ENCODE measurements at places on chromosomes 2 and 18. TPM values are rescaled to one million over a fixed set of nuclear protein-coding genes. Genes with fewer than 3 reads are reported as not detected.

DNA sequence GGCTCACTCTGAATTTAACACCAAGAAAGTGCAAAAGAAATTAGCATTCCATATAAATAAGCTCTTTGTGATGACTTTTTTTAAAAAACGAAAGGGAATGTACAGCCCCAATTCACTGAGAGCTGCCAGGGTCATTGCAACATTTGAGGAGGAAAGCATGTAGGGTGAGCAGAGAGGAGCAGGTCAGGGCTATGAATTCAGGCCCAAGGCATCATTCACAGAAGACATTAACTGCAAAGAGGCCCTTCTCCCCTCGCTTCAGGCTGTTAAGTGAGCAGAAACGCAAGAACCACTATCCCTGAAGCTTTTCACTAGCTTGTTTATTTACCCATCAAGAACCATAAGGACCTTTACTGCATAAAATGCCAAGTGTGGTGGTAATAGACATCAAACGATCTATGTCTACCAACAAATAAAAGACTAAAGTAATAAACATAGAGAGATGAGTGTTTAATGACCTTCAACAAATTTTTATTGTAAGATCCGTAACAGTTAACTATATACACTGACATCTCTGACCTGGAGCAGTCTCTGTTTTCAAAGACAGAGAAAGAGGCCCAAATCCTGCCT lies 333.1 kb upstream of the HNRNPA3 start:
- DNase-seq = no peak

GRCh38 chr2:14344355-14344754 lies 288.2 kb upstream of the LRATD1 start:
- DNase-seq = no peak

- DNase-seq = peak; percentile 70
Observed at GRCh38 chr18:62979176-62979575, 263.8 kb downstream of the PHLPP1 start.

DNA sequence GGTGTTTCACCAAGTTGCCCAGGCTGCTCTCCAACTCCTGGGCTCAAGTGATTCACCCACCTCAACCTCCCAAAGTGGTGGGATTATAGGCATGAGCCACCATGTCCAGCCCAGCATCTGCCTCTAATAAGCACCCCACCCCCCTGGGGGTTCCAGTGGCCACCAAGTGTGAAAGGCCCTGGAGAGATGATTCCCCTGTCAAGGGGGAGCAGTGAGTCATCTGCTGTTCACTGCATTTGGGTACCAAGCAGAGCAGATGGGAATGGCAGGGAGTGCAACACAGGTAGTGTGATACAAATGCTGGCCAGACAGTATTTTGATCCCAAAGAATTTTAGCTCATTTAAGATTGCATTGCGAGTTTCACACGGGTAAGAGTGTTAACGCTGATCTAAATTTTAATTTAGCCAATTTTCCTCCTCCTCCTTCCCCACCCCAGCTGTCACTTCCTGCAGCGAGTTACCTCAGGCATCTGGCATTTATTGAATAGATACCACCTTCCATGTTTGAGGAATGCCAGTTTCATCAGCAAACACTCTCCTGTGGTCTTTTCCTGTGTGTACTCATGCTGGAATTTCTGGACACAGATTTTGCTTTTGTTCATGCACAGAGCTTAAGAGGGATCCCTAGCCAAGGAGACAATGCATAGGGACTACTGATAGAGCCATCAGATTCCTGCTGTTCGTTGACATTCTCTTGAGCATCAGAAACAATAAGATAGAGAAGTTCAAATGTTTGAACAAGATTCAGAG lies 32.4 kb upstream of the NCK2 start:
- peak; percentile 85 for DNase-seq

- no peak for DNase-seq
Observed at GRCh38 chr2:7816944-7817343, 864.9 kb upstream of the ID2 start.

DNA sequence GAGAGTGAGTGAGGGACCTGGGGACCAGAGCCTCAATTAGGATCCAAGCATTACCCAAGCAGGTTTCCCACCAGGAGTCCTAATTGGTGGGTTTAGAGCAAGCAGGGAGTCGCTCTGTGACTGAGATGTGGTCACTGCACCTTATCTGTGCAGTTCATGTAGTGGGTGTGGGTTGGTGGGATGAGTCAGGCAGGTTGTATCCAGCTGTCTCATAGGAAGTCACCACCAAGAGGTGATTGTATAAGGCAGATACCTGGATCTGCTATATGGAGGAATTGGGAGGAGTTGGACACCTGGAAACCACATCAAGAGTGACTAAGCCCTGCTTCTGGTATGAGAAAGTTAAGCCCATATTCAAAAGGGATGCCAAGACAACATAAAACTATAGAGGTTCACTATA lies 106.8 kb downstream of the ARHGAP28 start:
- DNase-seq = peak; percentile 5

DNA sequence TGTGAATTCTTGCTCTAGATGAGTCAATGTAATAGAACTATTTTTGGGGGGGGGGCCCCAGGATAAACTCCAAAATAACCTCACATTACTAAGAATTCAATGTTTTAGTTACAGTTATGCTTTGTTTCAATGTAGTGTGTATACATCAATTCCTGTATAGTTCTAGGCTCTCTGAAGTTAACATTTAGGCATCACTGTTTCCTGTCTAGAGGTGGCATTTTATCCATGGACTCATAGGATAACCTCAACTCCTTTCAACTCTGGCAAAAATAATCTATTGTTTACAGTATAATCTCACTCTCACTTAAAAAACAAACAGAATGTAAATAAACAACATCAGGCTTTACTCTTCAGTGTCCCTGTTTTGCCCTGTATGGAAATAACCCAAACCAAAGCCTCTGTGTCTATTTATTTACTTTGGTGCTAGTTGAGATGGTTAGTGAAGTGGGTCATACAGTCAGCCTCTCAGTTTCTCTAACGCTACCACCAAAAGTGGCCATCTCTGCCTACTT lies 79.3 kb upstream of the MMADHC start:
- no peak for DNase-seq

DNA sequence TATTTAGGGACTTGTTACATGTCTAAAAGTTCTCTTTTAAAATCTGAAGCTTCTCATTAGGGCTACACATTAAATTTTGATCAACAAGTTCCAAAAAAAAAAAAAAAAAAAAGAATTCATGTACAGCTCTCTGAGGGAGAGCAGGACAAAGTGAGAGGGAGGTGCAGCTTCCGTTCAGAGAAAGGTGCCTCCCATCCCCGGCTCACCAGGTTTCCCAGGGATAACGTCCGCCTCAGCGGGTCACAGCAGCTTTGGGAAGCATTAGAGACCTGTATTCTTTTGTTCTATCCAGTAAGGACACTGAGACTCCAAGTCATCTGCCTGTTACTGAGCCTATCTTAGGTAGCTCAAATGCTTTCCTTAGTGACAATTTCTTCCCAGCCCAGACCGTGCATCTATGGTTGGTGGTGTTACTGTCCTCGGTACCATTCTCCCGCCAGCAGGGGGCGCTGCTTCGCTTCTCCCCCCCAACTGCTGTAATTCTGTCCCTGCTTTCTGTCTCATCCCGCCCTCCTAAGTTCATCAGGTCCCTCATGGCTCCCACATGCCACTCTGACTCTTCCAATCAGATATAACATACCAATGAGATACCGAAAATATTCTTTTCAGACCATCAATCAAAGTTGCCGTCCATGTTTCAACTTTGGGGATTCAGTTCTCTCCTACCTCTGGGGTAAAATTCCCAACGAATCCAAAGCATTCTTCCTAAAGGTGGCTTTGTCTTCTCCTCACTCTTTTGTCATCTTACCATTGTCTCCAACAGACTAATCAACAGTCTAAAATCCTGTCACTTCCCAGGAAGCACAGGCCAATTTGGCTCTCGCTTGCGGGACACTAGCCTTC lies 466.5 kb downstream of the METTL4 start:
- DNase-seq = peak; percentile 27

DNA sequence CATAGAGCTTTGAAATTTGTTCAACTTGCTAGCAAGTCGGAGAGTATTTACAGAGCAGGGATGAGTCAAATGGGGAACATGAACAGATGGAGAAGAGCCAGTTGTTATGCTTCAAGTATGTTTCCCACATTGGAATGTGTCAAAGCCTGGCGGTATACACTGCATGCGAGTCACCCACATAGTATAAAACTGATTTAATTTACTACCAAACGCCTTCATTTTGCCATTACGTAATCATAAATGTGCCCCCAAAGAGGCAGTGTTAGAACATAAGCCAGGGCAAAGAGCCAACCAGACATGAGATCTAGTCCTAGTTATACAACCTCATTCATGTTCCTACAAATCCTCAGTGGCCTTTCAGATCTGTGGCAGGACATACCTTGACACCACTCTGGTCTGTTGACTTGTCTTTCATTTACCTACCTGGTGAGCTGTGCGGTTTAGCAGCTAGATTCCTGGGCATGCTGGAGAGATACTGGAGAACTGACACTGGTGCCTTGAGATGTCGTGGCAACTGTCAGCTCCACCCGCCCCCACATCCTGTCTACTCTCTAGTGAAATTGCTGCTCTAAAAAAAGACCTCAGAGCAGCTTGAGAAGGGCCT lies 21.7 kb upstream of the NRP2 start:
- peak; percentile 75 for DNase-seq

- DNase-seq = no peak
Observed at GRCh38 chr18:58093311-58093803, 49.3 kb downstream of the NEDD4L start.

DNA sequence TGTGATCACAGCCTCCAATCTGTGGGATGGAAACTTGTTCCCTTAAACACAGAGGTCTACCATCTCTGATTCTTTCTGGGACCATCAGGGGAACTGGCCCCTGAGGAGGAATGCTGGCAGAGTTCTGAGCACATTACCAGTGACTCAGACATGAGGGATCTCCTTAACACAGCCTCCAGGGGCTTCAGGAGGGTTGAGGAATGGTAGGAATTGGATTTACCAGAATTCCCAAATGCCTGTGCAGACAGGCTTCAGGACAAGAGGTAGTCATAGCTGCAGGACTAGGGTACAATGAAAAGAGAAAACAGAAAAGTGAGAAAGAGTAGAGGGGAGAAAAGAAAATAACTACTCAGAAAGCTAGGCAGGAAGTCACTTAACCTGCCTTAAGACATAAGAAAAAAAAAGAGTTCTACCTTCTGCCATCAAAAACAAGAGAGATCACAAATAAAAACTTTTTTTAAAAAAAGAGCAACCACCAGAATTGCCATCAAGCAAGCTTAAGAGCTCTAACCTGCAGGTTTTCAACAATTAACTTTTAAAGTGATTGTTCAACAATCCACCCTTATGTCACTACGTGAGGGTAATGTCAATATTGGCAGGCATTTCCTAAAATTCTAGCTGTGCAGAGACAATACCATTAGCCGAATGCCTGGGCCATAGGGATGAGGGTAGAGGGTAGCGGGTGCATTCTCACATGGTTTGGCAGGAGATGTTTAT lies 524.4 kb downstream of the BCL11A start:
- peak; percentile 13 for DNase-seq

DNA sequence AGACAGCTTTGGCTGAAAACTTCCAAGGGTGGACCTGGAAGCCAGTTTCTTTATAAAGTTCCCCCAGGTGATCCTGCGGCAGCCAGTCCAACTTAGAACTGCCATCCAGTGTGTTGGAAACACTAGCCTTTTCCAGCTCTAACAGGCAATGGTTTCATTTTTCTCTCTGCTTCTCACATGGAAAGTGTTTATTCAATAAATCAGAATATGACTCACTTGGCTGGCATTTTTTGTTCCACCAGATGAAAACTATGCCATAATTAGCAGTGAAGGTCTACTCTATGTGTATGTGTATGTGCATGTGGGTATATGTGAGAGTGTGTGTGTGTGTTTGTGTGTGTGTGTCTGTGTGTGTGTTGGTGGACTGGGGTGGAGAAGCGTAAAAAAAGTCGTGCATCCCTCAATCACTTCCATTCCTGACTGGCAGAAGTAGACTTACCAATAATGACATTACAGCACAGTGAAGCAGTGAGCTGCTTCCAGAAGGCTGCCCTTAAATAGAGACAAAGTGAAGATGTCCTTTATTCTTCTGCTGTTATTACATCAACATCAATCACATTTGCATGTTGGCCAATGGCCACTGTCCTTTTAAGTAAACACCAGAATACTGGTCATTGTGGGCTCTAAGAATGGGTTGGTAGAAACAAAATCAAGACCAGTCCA lies 90.9 kb upstream of the SETBP1 start:
- peak; percentile 60 for DNase-seq

DNA sequence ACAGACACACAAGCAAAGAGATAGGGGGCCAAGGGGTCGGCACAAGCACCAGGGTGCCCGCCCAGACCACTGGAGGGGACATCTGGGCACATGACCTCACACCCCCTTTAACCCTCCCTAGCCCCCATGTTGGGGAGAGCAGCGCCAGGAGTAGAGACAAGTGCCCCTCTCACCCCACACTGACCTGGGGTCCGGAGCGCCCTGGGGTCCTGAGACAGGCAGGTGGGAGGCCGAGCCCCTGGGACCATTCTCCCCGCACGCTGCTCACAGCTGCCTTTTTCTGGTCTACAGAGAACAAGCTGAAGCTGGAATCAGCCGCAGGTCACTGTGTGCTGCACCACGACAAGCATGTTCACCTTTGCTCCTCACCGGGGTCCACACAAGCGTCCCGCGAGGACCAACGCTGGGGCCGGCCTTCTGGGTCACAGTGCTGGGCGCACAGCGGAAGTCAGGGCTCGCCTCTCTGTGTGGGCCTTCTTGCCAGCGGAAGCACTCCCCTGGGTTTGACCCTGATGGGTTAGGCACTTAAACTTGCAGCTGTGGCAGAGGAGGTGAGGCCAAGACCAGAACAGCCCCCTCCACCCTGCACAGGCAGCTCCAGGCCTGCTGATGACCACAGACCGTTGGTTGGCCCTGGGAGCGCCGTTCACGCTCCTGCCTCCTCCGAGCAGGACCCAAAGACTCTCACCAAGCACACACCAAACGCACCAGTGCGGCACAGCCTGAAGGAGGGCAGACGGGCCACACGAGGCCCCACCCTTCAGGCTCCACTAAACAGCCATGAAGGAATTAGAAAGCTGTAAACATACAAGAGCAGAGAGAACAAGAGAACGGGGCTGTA lies 275.3 kb downstream of the EIPR1 start:
- DNase-seq = no peak

- no peak for DNase-seq
Observed at GRCh38 chr2:61924895-61925663, 19.6 kb downstream of the COMMD1 start.

DNA sequence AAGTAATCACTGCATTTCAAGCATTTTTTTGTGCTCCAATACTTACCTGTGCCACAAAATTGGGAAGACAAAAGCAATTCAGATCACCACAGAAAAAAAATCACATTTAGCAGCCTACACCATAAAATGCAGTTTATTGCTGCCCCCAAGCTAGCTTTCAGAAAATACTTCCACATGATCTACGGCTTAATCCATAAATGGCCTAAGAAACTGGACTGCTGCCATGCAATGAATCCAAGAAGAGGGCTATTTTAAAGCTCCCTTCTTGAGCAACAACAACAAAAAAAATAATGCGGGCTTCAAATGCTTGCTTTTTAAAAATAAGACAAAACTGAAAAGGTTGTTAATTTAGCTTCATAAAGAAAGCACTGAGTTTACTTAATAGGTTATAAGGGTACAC lies 272.3 kb downstream of the RAD51AP2 start:
- no peak for DNase-seq

GRCh38 chr2:120694034-120694433 lies 41.6 kb upstream of the GLI2 start:
- DNase-seq = no peak

The UGT1A10 gene
- 8.2 TPM for total RNA-seq

The PPM1B gene
- 20.7 TPM for total RNA-seq

The SNX17 gene
- 107 TPM for total RNA-seq

The HNMT gene
- 1.6 TPM for total RNA-seq

The SNTG2 gene
- total RNA-seq = not detected

The ANTXR1 gene
- total RNA-seq = 11.1 TPM

The SLC9A4 gene
- not detected for total RNA-seq

All from Daoy (cell line).